ENCODE measurements at places on chromosomes 12 and 14. TPM values are rescaled to one million over a fixed set of nuclear protein-coding genes. Genes with fewer than 3 reads are reported as not detected.

Gene GCH1
- 38.1 TPM for total RNA-seq

Gene ACSS3
- not detected for total RNA-seq

Gene SYCP3
- 0.36 TPM for total RNA-seq

Gene TROAP
- 46.6 TPM for total RNA-seq

Gene KRT72
- total RNA-seq = 0.32 TPM

Gene AMN
- total RNA-seq = 1.0 TPM

Gene PTPN11
- 131 TPM for total RNA-seq

Gene SAMD15
- total RNA-seq = 0.11 TPM

Gene CPNE6
- total RNA-seq = not detected

Gene ANO2
- total RNA-seq = not detected

Gene SERPINA3
- total RNA-seq = not detected

Gene PELI2
- 2.7 TPM for total RNA-seq

Gene CEP170B
- total RNA-seq = 2.3 TPM

Gene USP44
- total RNA-seq = 15.5 TPM

Gene PTCSC3
- not detected for total RNA-seq

Gene LAG3
- total RNA-seq = 264 TPM

Gene EML5
- total RNA-seq = 2.7 TPM

Gene ABHD12B
- total RNA-seq = not detected

Gene TRIM9
- 6.5 TPM for total RNA-seq

Gene SERPINA1
- total RNA-seq = 1.0 TPM

Gene GRIP1
- 0.61 TPM for total RNA-seq

Gene FSCB
- not detected for total RNA-seq

Gene KCNA1
- total RNA-seq = not detected

Gene ANKS1B
- not detected for total RNA-seq

Gene TCTN1
- 8.6 TPM for total RNA-seq

Gene ZNF385A
- total RNA-seq = 2.5 TPM

Gene ANKRD9
- total RNA-seq = 15.0 TPM

Gene ACOT6
- total RNA-seq = not detected

Gene WNT5B
- not detected for total RNA-seq

Gene CLEC2A
- total RNA-seq = not detected

Gene XRCC3
- total RNA-seq = 47.3 TPM

Gene PIK3C2G
- total RNA-seq = not detected

Gene TPPP2
- not detected for total RNA-seq
